Dermis microvascular lymphatic vessel endothelial cell (primary cell): ENCODE measurements at places on chromosomes 3 and 15. TPM values are rescaled to one million over a fixed set of nuclear protein-coding genes. Genes with fewer than 3 reads are reported as not detected.

The EIF4E3 gene
- total RNA-seq = 1.5 and 3.3 TPM in 2 replicates

GRCh38 chr3:176214758-176215157, 982.5 kb downstream of the TBL1XR1 start:
- DNase-seq = no peak

DNA sequence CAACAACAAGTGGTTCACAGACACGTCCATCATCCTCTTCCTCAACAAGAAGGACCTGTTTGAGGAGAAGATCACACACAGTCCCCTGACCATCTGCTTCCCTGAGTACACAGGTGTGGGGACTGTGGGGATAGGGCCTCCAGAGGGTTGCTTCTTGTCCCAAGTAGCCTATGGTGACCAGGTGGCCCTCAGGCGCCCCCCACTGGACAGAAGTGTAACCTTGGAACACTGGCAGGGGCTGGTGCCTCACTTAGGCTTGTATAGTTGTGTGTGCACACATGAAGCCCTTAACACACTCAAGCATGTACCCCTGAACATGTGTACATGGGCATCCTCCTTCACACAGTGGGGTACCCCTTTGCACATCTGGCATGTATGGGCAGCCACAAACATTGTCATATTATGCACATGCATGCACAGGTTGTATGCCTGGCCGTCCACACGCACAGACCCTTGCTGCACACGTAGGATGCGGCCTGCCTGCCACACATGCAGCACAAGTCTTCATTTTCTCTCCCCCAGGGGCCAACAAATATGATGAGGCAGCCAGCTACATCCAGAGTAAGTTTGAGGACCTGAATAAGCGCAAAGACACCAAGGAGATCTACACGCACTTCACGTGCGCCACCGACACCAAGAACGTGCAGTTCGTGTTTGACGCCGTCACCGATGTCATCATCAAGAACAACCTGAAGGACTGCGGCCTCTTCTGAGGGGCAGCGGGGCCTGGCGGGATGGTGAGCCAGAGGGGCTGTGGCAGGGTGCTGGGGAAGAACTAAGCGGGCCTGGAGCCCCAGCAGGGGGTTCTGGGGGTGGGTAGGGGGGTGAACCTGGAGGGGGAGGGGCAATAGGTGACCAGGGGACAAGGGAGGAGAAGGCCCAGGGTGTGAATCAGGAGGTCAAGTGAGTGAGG, 11.7 kb upstream of the SEMA3B start:
- peak; percentile 76 for DNase-seq

The STARD5 gene
- 0.77 and 1.9 TPM in 2 replicates for total RNA-seq

DNA sequence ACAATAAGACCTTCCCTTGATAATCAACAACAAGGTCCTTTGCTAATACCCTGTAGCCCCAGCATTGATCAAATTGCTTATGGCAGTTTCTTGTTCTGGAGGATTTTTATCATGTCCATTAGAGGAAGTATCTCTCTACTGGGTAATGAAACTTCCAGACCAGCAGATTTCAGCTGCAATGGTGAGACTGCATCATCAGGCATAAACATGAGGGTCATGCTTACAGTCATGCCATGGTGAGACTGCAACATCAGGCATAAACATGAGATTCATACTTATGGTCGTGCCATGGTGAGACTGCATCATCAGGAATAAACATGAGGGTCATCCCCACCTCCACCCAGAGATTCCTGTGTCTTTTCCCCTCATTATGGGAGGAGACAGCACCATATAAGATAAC, 129.0 kb upstream of the LIPC start:
- no peak for DNase-seq

The CCDC39 gene
- total RNA-seq = under 0.01 TPM in 2 replicates

GRCh38 chr3:98855806-98856400, 45.6 kb downstream of the DCBLD2 start:
- peak; percentile 84 for DNase-seq

- DNase-seq = no peak
Observed at GRCh38 chr3:131735116-131735515, 232.3 kb upstream of the MRPL3 start.

GRCh38 chr3:30346933-30347320, 259.5 kb upstream of the TGFBR2 start:
- no peak for DNase-seq

The CLDN11 gene
- 77.5 and 185 TPM in 2 replicates for total RNA-seq
